ENCODE measurements at places on chromosomes 12 and 14. TPM values are rescaled to one million over a fixed set of nuclear protein-coding genes. Genes with fewer than 3 reads are reported as not detected.

GRCh38 chr12:42979746-42980145 is 390.2 kb upstream of the PRICKLE1 start:
- DNase-seq, result no peak

DNA sequence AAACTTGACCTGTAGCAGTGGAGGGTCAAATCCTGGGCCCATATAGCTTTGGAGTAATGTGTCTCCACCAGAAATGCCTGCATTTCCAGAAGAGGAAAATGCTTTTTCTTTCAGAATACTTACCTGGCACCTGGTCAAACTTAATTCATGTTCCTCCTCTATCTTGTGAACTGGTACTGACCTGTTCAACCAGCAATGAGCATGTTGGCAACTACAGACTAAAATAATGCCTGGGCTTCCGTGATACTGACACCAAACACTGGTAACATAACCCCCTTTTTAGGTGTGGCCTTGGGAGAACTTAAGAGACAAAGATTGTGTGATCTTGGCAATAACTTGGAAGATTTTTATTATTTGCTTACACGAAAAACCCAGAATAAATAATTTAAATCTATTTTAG is 23.8 kb upstream of the MGST1 start:
- no peak for DNase-seq

DNA sequence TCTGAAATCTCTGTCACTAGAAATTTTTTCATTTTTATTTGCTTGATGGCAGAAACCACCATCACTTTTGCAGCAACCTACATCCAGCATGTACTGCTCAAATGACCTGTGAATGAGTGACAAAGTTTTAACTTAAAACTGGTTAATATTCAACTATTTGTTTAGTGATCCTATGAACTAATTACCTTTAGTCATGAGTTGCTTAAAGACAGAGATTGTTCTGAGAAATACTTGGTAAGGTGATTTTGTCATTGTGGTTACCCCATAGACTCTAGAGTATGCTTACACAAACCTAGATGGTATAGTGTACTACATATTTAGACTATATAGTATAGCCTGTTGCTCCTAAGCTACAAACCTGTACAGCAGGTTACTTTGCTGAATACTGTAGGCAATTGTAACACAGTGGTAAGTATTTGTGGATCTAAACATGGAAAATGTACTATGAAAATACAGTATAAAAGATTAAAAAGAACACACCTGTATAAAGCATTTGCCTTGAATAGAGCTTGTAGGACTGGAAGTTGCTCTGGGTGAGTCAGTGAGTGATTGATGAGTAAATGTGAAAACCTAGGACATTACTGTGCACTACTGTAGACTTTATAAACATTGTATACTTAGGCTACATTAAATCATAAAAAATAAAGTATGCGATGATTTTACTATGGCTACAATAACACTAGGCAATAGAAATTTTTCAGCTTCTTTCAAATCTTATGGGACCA is 256.6 kb upstream of the PPFIA2 start:
- DNase-seq, result no peak

GRCh38 chr12:55724226-55724939 is 4.2 kb downstream of the RDH5 start:
- DNase-seq, result peak; percentile 86

- peak; percentile 50 for DNase-seq
Measured at GRCh38 chr12:18492372-18493025, 231.2 kb downstream of the PIK3C2G start.

DNA sequence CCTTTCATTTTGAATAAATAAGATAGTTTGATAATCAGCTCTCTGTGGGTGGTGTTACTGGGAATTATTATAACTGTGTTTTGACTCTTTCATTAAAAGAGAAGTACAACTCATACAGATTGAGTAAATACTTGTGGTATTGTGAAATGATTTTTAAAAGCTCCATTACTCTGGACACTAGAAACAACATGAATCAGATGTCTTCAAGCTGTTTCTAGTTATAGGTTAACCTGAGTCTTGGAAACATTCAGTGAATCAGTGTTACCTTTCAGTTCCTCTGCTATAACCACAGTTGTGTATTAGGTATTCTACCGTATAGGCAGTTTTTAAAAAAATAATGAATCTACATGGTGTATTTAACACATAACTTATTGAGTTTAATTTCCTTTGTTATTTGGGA is 128.4 kb upstream of the SSTR1 start:
- DNase-seq, result peak; percentile 69

DNA sequence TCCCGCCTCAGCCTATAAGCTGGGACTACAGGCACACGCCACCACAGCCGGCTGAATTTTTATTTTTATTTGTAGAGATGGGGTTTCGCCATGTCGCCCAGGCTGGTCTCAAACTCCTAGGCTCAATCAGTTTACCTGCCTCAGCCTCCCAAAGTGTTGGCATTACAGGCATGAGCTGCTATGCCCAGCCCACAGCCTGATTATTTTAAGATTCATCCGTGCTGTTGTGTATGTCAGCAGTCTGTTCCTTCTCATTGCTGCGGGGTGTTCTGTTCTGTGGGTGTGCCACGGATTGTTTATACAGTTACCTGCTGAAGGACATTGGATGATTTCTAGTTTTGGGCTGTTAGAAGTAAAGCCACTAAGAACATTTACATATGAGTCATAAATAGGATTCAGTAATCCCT is 9.6 kb upstream of the EP400 start:
- no peak for DNase-seq

DNA sequence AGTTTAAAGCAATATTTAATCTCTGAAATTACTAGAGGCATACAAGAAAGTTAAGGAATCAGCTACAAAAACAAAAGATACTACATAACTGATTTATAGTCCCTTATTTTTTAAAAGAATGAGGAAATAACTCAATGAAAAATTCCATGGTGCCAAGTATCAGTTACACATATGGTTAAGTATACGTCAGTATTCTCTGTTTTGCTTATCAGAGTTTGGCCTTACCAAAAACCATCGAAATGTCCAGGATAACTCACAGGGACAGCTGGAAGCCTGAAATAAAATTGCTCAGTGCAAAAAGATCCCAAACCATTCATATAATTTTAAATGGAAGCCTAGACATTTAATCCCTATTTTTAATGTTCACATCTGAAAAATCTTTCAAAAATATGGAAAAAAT is 3.6 kb downstream of the CFL2 start:
- DNase-seq, result peak; percentile 27

DNA sequence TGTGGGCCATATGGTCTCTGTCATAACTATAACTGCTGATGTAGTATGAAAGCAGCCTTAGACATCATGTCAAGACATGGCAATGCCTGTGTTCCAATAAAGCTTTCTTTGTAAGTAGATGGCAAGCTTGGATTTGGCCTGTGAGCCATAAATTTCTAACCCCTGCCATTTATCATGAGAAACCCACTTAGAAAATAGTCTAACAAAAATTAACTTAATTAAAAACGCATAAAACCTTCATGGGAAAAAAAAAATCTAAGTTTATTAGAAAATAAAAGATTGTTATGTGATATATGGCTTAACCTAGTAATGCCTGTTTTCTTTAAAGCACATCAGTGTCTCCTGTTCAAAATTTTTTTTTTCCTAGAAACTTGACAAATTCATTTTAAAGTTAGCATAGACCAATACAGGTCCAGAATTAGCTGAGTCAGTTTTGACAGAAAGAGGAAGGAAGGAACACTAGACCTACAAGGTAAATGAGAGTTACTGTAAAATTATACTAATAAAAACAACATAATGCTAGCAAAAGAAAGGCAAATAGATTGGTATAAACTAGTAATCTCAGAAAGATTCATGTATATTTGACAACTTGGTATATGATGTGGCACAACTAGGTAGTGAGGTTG is 68.2 kb downstream of the USP15 start:
- no peak for DNase-seq

The TSHR gene
- not detected for total RNA-seq
